Glutamatergic neuron (in vitro differentiated cells): ENCODE measurements at places on chromosomes 5 and 9. TPM values are rescaled to one million over a fixed set of nuclear protein-coding genes. Genes with fewer than 3 reads are reported as not detected.

NTNG2 gene
- 43.7 TPM for total RNA-seq

GRCh38 chr5:126438868-126439267, 15.7 kb downstream of the GRAMD2B start:
- H3K36me3 ChIP-seq = no peaks in the 10 kb centered on the region
- no peaks in the 10 kb centered on the region for H3K27me3 ChIP-seq
- H3K27ac ChIP-seq = no peak overlapping the region
- DNase-seq = no peak

- H3K36me3 ChIP-seq = no peaks in the 10 kb centered on the region
- H3K27ac ChIP-seq = no peak overlapping the region
- no peak for DNase-seq
- H3K4me1 ChIP-seq = peaks cover 12% of the 10 kb centered on the region
Observed at GRCh38 chr9:71353720-71354119, 232.3 kb upstream of the TRPM3 start.

GRCh38 chr5:38369692-38370091, 111.3 kb downstream of the EGFLAM start:
- DNase-seq = no peak
- no peak overlapping the region for H3K27ac ChIP-seq
- H3K27me3 ChIP-seq = no peaks in the 10 kb centered on the region
- H3K4me3 ChIP-seq = no peak overlapping the region
- no peaks in the 10 kb centered on the region for H3K36me3 ChIP-seq

COMMD10 gene
- total RNA-seq = 22.9 TPM

CMYA5 gene
- 0.74 TPM for total RNA-seq

- H3K36me3 ChIP-seq = peaks cover 18% of the 10 kb centered on the region
- H3K4me3 ChIP-seq = no peak overlapping the region
- H3K4me1 ChIP-seq = peaks cover 2% of the 10 kb centered on the region
- no peak overlapping the region for H3K27ac ChIP-seq
Observed at GRCh38 chr5:366541-367357, 45.2 kb downstream of the AHRR start.

DNA sequence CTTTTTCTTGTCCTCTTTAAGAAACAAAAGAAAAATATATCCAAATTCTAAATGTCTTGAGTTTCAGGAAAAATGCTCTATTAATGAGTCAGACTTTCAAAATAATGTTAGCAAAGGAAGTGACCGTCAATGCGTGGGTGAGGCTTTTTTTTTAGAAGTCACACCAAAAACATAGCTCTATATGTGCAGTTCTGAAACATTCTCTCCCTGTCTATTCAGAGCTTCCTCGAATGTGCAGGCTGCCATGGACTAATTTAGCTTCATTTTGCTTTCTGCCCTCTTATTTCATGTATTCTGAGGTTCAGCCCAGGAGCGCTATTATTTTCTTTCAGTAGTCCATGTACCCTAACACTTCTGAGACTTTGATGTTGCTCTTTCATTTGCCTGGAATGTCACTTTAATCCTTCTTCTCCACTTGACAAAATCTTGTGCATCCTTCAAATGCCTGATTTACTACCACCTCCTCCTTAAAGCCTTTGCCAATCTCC, 72.5 kb upstream of the RASA1 start:
- no peaks in the 10 kb centered on the region for H3K4me1 ChIP-seq
- no peaks in the 10 kb centered on the region for H3K36me3 ChIP-seq
- no peak for DNase-seq
- no peaks in the 10 kb centered on the region for H3K27me3 ChIP-seq
- H3K4me3 ChIP-seq = no peak overlapping the region

F12 gene
- 5.4 TPM for total RNA-seq

GRCh38 chr9:107228496-107229039, 54.5 kb upstream of the RAD23B start:
- H3K27ac ChIP-seq = no peak overlapping the region
- H3K4me1 ChIP-seq = peaks cover 2% of the 10 kb centered on the region
- H3K27me3 ChIP-seq = no peaks in the 10 kb centered on the region
- no peak for DNase-seq
- H3K36me3 ChIP-seq = no peaks in the 10 kb centered on the region

ANKRD33B gene
- total RNA-seq = 14.5 TPM

DNA sequence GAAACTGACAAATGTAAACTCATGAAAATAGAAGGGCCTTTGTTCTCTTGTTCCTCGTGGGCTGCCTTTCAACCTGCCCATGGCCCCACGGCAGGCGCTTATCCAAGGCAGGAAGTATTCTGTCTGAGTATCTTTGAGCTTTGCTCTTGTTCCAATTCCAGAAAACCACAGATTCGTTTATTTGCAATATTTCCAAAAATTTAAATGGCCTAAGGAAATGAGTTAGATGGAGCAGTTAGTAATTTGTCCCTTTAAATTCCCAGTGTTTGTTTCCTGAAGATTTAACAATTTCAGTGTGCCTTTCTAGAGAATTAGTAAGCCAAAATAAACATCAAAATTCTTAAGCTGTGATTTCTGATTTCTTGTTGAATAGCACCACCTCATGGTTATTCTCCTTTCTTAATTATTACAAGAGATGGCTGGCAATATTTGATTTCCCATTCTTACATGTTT, 299.4 kb upstream of the RASA1 start:
- H3K36me3 ChIP-seq = no peaks in the 10 kb centered on the region
- H3K4me1 ChIP-seq = peaks cover 3% of the 10 kb centered on the region
- H3K4me3 ChIP-seq = no peak overlapping the region
- H3K27me3 ChIP-seq = no peaks in the 10 kb centered on the region
- H3K27ac ChIP-seq = no peak overlapping the region

GRCh38 chr9:20873240-20873865, 158.1 kb downstream of the HACD4 start:
- H3K4me3 ChIP-seq = no peak overlapping the region
- no peaks in the 10 kb centered on the region for H3K36me3 ChIP-seq
- no peak for DNase-seq

DNA sequence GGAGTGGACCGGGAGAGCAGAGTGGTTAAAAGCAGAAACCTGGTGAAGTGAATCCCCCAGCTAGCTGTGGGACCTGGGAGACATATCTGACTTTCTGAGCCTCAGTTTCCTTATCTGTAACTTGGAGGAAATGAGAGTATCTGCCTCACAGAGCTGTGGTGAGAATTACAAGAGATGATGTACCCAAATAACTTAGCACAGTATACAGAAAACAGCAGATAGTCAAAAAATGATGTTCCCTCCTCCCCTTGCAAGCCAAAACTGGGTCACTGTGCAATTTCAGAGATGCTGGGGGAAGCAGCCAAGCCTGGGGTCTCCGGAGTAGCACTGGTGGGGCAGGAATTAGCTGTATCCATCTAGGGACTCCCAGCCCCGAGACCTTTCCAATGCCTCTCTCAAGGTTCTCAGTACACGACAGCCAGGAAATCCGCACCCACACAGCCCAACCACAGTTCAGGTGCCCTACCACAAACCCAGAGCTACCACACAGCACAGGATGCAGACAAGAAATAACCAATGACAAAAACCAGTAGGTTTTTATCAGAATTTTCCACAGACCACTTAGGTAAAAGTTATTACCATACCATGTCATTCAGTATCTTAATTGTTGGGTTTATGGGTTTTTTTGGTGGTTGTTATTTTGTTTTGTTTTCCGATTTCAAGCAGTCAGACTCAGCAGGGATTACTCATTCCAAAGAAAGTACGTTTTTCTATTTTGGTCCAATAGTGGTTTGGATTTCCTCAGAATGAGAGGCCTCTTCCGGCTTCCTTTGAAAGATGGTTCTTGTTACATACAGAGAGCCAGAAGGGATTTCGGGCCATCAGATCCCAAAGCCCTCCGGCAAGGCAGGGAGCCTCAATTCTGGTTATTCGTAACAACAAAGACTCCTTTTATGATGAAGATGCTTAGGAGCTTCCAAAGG, 4.9 kb upstream of the HRH2 start:
- H3K27me3 ChIP-seq = peaks cover 7% of the 10 kb centered on the region
- H3K4me3 ChIP-seq = no peak overlapping the region
- peaks cover 29% of the 10 kb centered on the region for H3K36me3 ChIP-seq
- H3K4me1 ChIP-seq = no peaks in the 10 kb centered on the region

DNA sequence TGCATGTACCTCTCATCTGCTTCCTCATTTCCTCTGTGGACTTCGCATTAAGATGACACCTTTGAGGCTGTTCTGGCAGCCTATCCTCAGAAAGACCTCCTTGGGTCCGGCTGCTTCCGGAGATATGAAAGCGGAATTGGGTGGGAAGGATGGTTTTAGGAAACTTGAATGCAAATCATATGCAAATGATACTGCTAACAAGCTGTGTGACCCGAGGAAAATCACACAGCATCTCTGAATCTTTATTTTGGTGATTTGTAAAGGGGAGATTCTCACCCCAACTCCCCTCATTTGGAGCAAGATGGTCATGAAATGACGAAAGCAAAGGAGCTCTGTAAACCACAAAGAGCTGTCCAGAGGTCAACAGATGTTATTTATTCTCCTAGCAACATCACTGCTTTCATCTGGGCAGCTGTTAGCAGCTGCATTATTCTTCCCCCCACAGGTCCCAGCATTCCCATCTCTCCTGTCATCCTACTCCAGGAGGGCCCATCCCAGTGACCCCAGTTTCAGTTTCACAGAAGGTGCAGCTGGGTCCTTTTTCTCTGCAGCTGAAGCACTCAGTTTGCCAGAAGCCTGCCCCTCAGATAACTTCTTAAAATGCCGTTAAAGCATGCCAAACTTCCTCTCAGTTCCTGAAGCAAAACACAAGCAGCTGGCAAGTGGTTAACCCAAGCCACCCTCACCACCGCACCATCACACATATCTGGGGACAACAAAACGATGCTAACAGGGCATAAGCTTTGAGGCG, 269.5 kb downstream of the SEC61B start:
- H3K27ac ChIP-seq = peak overlapping the region; percentile 29
- no peak for DNase-seq
- H3K36me3 ChIP-seq = no peaks in the 10 kb centered on the region
- H3K4me3 ChIP-seq = no peak overlapping the region

- H3K36me3 ChIP-seq = peaks cover 4% of the 10 kb centered on the region
- H3K4me3 ChIP-seq = no peak overlapping the region
- DNase-seq = no peak
- no peaks in the 10 kb centered on the region for H3K27me3 ChIP-seq
- no peak overlapping the region for H3K27ac ChIP-seq
- H3K4me1 ChIP-seq = no peaks in the 10 kb centered on the region
Observed at GRCh38 chr9:120289098-120289497, 290.9 kb downstream of the CDK5RAP2 start.

KCNIP1 gene
- total RNA-seq = 0.47 TPM

SOWAHA gene
- 0.12 TPM for total RNA-seq

GRCh38 chr5:161414896-161415295, 131.6 kb downstream of the GABRB2 start:
- H3K4me3 ChIP-seq = no peak overlapping the region
- no peak overlapping the region for H3K27ac ChIP-seq
- no peaks in the 10 kb centered on the region for H3K36me3 ChIP-seq
- peaks cover 8% of the 10 kb centered on the region for H3K4me1 ChIP-seq
- H3K27me3 ChIP-seq = no peaks in the 10 kb centered on the region

- no peaks in the 10 kb centered on the region for H3K36me3 ChIP-seq
- H3K27me3 ChIP-seq = no peaks in the 10 kb centered on the region
- no peak overlapping the region for H3K27ac ChIP-seq
- no peaks in the 10 kb centered on the region for H3K4me1 ChIP-seq
Observed at GRCh38 chr5:109313127-109313526, 96.6 kb downstream of the PJA2 start.

PCDHA9 gene
- total RNA-seq = 18.9 TPM

GRCh38 chr9:86491468-86492266, 137.5 kb upstream of the TUT7 start:
- no peaks in the 10 kb centered on the region for H3K27me3 ChIP-seq
- no peak overlapping the region for H3K27ac ChIP-seq
- H3K36me3 ChIP-seq = no peaks in the 10 kb centered on the region
- DNase-seq = no peak
- H3K4me3 ChIP-seq = no peak overlapping the region

IFNA21 gene
- not detected for total RNA-seq

GABRA1 gene
- not detected for total RNA-seq

ANKRD18A gene
- 32.3 TPM for total RNA-seq

- DNase-seq = no peak
- H3K27me3 ChIP-seq = peaks cover 8% of the 10 kb centered on the region
- H3K36me3 ChIP-seq = peaks cover 44% of the 10 kb centered on the region
- H3K4me1 ChIP-seq = peaks cover 11% of the 10 kb centered on the region
Observed at GRCh38 chr5:116480894-116481510, 93.6 kb downstream of the SEMA6A start.

GRCh38 chr5:58834242-58835225, 251.7 kb downstream of the RAB3C start:
- H3K36me3 ChIP-seq = no peaks in the 10 kb centered on the region
- no peak for DNase-seq
- H3K4me3 ChIP-seq = no peak overlapping the region
- no peak overlapping the region for H3K27ac ChIP-seq
- H3K4me1 ChIP-seq = no peaks in the 10 kb centered on the region

GRCh38 chr5:73550016-73550415, 15.4 kb downstream of the ANKRA2 start:
- no peak overlapping the region for H3K4me3 ChIP-seq
- H3K27me3 ChIP-seq = no peaks in the 10 kb centered on the region
- H3K27ac ChIP-seq = no peak overlapping the region
- no peaks in the 10 kb centered on the region for H3K36me3 ChIP-seq

DNA sequence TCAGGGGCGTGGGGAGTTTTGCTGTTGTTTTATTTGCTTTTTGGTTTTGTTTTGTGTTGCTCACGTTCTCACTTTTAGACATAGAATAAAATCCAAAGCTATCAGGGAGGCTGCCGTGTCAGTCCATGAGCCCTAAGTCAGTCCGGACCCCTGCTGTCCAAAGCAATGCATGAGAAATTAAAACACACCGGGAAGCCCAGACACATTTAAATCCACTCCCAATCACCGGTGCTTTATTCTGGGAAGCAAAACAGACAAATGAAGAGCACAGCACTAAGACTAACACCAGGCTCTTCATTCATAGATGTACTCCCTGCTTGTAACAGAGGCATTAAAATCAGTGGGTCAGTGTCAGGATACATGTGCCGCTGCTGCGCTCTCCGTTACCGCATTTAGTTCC, 180.9 kb downstream of the IRX2 start:
- no peaks in the 10 kb centered on the region for H3K4me1 ChIP-seq
- H3K27ac ChIP-seq = no peak overlapping the region
- peaks cover 4% of the 10 kb centered on the region for H3K27me3 ChIP-seq
- peaks cover 9% of the 10 kb centered on the region for H3K36me3 ChIP-seq
- H3K4me3 ChIP-seq = no peak overlapping the region
- DNase-seq = no peak

GRCh38 chr9:17401858-17402257, 177.0 kb upstream of the SH3GL2 start:
- DNase-seq = no peak

GRCh38 chr9:130209422-130209821, 37.2 kb downstream of the NCS1 start:
- peaks cover 28% of the 10 kb centered on the region for H3K4me1 ChIP-seq
- peak; percentile 23 for DNase-seq
- H3K27ac ChIP-seq = peak overlapping the region; percentile 77
- peaks cover 16% of the 10 kb centered on the region for H3K27me3 ChIP-seq
